ENCODE measurements at places on chromosomes 1 and 21. TPM values are rescaled to one million over a fixed set of nuclear protein-coding genes. Genes with fewer than 3 reads are reported as not detected.
A peak's percentile ranks its signal among the peaks of the same experiment; 100 is the strongest.

GRCh38 chr21:29177800-29178199, 47.4 kb downstream of the MAP3K7CL start:
- DNase-seq, result no peak

GRCh38 chr1:43214501-43215444, 42.6 kb downstream of the CFAP57 start:
- DNase-seq, result no peak

GRCh38 chr1:30879940-30880677, 28.4 kb downstream of the SDC3 start:
- no peak for DNase-seq

DNA sequence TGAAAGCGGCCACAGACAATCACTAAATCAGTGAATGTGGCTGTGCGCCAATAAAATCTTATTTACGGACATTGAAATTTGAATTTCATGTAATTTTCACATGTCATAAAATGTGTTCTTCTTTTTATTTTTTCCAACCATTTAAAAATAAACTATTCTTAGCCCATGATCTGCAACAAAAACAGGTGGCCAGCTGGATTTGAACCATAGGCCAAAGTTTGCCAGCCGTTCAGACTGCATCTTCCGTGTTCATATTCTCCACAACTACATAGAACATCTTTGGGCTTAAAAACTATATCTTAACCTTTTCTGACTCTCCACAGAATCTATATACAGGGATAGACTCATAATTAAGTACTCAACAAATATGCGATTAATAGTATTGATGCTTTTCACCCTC, 81.2 kb upstream of the RALGPS2 start:
- no peak for DNase-seq

DNA sequence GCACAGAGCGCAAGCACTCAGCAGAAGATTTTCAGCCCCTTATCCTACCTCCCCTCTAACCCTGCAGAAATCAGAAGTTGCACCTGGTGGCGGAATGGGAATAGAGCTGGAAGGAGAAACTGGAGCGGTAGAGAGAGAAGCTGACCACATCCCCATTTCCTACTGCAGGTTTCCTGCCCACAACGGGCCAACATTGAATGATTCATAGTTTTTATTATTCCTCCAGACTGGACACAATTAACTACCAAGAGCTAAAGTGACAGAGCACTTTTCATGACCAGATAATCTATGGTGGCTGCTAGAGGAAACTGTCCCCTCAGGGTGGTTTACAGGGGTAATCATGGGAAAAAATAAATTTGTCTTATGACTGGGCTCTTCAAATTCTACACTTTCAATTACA, 21.3 kb upstream of the LRRC8D start:
- no peak for DNase-seq

- no peak for DNase-seq
Measured at GRCh38 chr1:19635646-19636045, 8.5 kb upstream of the NBL1 start.

- DNase-seq, result no peak
Measured at GRCh38 chr1:238606896-238607295, 716.2 kb upstream of the ZP4 start.

DNA sequence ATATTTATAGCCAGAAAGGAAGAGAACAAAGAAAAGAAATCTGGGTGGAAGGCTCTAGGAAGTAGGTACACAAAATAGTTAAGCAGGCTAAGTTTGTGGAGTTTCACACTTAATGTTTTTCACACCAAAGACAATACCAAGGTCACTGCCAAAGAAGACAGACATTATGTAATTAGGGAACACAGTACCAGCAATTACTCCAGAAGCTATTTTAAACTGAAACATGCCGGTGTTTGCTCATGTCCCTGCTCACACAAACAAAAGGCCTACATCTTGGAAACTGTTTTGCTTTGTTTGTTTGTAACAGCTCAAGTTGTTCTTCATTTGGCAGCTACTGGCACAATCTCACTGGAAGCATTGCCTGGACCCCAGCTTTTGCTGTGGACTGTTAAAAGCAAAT, 88.5 kb upstream of the DAB1 start:
- DNase-seq, result no peak

- no peak for DNase-seq
Measured at GRCh38 chr1:198234520-198235251, 77.9 kb downstream of the NEK7 start.

DNA sequence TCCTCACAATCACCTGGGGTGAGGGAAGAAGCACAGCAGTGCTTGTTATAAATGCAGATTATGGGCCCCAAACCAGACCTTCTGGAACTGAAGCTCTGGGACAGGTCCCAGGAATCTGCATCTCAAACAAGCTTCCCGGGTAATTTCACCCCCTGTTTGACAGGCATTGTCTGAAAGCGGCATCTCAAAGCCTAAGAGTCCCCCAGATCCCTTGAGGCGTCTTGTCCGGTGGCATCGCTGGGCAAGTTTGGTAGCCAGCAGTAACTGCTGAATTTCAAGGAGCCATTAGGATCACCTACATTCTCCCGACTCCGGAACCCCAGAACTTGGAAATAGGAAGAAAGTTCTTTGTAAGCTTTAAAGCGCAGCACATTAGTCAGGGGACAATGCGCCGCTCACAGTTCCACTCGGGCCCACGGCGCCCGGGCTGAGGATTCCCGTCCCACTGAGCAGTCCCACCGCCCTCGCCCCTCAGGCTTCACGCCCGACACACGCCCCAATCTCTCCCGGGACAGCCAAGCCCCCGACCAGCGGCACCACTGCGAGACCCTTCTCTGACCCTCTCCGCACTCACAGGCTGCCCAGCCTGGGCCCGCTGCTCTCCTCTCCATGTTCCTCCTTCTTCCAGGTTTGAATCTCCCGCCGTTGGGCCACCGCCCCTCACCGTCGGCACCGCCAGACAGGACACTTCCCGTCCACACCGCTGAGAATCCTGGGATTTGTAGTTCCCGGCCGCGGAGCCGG, at the start of gene IQGAP3:
TSS of gene IQGAP3 (minus strand) at position 647 of the 744 bp plus-strand sequence. CDS start at position 611, 36 bp downstream.
- DNase-seq, result peak; percentile 69

The BTG2 gene
- 98.1 TPM for total RNA-seq

The CFAP141 gene
- total RNA-seq, result not detected

The PGLYRP4 gene
- total RNA-seq, result not detected

The RAB3B gene
- 0.07 TPM for total RNA-seq

The DYNLT4 gene
- total RNA-seq, result not detected

The HEYL gene
- 0.73 TPM for total RNA-seq

The LAPTM5 gene
- 184 TPM for total RNA-seq

The MYOG gene
- total RNA-seq, result not detected

All from activated T-helper 2 cell treated with anti-CD3 and anti-CD28 coated beads, Interferon-gamma antibody, Interleukin-2, Interleukin-4, amounts not matched to agents 10 μg/mL and 5 μg/mL and 100 μg/mL, durations not matched to agents 14 hours and 24 hours and 36 hours (primary cell).